Skeletal muscle cell (primary cell): ENCODE measurements at places on chromosomes 1 and 21.

GRCh38 chr1:8858112-8858668 is 20.3 kb downstream of the ENO1 start:
- peak; percentile 59 for DNase-seq

DNA sequence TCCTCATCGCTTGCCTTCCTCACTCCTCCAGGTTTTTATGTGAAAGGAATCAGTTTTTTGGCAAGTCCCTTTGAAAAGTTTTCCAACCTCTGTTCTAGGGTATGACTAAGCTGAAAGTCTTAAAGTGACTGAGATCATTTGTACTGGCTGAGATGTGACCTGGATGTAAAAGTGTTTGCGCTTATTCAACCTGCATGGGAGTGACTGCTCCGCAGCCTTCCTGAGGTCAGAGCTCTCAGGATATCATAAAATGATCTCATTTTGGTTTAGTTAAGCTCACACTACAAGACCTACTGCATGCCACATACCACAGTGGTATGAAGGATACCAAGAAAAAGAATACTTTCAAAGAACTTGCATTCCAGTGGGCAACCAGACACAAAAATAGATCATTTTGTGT is 29.8 kb upstream of the TADA1 start:
- peak; percentile 41 for DNase-seq

GRCh38 chr1:224383218-224383617 is 26.5 kb downstream of the CNIH4 start:
- DNase-seq = no peak

DNA sequence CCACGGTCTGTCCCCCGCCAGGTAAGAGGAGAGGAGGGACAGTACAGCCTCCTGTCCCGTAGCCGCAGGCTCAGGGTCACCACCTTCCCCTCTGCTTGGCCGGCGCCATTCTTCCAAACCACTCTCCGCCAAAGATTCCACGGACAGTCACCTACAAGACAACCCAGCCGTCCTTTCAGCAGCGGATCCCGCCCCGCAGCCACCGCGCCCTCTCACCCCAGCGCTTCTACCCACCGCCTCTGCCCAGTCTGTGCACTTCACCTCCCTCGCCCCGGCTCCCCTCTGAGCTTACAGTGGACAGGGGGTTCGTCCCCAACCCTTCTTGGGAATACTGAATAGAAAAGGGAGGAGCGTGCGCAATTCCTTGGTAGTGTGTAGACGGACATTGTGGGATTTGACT is 319.6 kb downstream of the FAM72C start:
- no peak for DNase-seq

DNA sequence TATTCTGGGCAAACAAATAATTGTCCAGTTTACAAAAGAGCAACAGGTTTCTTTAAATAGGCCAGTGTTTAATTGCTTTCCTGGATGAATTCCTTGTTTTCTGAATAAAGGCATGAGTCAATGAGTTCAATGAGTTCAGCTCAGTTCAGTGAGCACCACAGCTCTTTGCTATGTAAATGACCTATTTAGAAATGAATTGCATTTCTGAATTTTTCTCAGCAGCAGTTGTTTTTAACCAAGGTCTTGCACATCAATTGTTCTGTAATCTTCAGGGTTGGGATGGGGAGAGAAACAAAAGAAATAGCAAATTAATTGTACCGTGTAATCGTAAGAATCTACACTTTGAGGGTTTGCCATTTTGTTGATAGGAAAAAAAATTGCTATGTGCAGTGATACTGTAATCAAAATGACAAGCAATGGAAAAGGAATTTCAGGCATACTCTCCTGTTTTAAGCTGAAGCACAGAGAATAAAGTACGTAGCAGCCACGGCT is 45.7 kb downstream of the MIS18A start:
- DNase-seq = no peak

GRCh38 chr1:191260056-191260455 is 782.4 kb upstream of the BRINP3 start:
- DNase-seq = no peak

GRCh38 chr1:31639543-31639942 is 5.1 kb downstream of the PEF1 start:
- DNase-seq = peak; percentile 49

DNA sequence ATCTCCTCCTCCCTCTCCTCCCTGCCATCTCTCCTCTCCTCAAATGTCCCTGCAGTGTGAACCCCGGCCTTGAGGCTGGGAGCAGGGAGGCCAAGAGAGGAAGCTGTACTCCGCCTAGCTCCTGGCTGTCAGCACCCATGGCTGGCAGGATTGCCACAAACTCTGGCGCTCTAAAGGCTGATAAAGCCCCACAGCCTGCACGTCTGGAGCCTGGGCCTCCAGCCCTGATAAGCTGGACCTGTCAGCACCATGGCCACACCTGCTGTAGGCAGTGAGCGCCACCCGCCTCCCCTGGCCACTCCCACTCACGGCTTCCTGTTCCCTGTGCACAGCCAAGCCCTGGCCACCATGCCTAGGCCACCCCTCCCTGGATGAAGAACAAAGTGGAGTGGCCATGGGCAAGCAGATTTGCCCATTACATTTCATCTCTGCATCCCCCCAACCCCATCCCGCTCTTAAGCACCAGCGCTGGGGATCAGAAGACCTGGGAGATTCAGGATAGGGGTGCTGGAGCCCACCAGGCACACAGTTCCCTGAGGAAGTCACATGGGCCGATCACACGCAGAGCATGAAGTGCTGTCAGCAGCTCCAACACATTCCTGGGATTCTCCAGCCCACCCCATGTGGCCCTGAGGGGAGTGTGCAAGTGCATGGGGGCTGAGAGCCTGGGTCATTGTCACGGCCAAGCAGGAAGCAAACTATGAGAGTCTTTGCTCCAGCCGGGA is 24.2 kb upstream of the NPPB start:
- no peak for DNase-seq

DNA sequence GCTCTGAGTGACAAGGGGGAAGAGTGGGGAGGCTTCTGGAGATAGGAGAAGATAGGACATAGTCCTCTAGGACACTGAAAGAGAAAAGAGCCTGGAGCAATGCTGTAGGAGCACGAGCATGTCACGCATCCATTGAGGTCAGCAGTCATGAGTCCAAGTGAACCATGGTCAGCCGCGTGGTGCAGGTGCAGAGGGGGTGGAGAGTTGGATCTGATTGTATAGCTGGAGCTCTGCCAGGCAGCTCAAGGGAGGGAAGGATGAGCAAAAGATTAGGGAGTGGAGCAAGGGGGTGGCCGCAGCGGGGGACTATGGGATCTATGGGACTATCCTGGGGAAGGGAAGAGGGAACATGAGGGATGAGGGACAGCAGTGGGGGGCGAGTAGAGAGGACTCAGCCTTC is 14.0 kb downstream of the PADI1 start:
- no peak for DNase-seq

DNA sequence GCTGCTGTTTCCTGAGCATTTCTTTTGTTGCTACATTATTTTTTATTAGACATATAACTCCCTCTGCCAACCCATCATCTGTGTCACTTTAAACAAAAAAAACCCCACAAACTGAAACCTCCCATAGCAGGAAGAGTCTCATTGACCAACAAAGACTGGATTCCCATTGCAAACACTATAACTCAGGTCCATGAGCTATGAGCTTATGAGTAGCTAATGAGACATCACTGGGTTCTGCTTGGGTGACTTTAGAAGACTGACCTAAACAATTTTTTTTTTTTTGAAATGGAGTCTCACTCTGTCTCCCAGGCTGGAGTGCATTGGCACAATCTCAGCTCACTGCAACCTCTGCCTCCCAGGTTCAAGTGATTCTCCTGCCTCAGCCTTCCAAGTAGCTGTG is 212.8 kb downstream of the LTN1 start:
- DNase-seq = no peak

GRCh38 chr1:93993731-93994130 is 84.5 kb upstream of the GCLM start:
- no peak for DNase-seq

DNA sequence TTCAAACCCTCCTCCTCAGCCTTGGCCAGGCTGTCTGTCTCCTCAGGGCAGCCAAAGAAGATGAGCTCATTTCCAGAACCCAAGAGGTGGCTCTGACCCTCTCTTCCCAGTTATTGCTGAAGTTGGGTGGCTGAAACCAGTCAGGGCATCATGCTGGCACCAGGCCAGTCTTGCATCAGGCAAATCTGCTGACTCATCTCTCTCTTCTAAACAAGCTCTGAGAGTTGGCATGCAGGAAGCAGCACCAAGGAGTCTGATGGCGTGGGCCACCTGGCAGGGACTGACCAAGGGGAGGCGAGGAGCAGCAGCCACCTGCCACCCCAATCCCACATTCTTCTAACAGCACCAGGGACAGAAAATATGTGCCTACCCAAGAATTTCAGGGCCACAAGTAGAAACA is 104.8 kb upstream of the ATP1A1 start:
- DNase-seq = no peak

- no peak for DNase-seq
These were observed 442.9 kb downstream of the PTPRC start for GRCh38 chr1:199081739-199082138.

DNA sequence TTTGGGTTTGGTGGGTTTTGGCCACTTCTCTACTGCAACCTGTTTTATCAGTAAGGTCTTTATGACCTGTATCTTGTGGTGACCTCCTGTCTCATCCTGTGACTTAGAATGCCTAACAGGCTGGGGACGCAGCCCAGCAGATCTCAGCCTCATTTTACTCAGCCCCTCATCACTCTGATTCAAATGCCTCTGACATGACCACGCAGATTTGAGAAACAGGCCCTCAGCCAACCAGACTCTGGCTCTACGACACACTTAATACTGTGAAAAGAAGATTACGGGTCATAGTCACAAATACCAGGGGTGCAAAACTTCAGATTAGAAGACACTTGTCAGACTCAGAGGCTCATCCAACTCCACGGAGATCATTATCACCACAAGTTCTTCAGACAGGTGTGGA is 28.3 kb upstream of the KIF26B start:
- no peak for DNase-seq

DNA sequence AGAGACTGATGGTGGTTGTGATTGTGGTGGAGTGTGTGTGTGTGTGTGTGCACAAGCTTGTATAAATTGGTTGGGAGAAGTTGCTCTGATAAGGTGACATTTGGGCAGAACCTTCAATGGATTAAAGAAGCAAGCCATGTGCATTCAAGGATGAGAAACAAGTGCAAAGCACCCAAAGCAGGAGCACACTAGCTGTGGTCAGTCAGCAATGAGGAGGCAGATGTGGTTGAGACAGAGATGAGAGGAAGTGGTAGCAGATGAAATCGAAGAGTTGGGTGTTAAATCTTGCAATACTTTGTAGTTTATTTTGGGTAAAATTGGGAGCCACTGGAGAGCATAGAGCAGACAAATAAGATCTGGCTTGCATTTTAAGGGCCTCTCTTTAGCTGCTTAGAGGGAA is 4.4 kb upstream of the PGBD5 start:
- no peak for DNase-seq

GRCh38 chr1:161229896-161230295 is 4.0 kb downstream of the TOMM40L start:
- no peak for DNase-seq

GRCh38 chr1:148318904-148319242 is 164.2 kb downstream of the PPIAL4G start:
- no peak for DNase-seq

GRCh38 chr1:147781056-147781471 is 20.7 kb upstream of the GJA5 start:
- DNase-seq = no peak

GRCh38 chr1:51304360-51304759 is 26.0 kb downstream of the TTC39A start:
- DNase-seq = no peak

DNA sequence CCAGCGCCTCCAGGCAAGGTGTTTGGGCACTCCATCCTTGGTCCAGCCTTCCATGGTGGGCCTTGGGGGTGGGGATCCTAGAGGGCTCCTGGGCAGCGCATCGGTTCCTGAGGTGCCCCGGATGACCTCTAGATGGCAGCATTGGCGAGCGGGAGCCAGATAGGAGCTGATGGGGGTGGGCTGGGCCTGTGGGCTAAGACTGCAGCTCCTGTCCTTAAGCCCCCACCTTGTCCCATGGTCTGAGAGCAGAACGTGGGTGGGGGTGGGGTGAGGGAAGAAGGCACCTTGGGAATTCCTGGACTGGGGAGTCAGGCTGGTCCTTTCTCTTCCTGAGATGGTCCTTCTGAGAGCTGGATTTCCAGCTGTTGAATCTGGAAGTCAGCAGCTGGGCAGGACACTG is 93.4 kb upstream of the CSF3R start:
- DNase-seq = no peak

GRCh38 chr1:201630582-201630981 is 91.7 kb downstream of the NAV1 start:
- no peak for DNase-seq

GRCh38 chr1:222552882-222553281 is 5.0 kb upstream of the HHIPL2 start:
- DNase-seq = no peak

GRCh38 chr21:33949516-33950430 is 34.2 kb upstream of the ATP5PO start:
- DNase-seq = no peak

DNA sequence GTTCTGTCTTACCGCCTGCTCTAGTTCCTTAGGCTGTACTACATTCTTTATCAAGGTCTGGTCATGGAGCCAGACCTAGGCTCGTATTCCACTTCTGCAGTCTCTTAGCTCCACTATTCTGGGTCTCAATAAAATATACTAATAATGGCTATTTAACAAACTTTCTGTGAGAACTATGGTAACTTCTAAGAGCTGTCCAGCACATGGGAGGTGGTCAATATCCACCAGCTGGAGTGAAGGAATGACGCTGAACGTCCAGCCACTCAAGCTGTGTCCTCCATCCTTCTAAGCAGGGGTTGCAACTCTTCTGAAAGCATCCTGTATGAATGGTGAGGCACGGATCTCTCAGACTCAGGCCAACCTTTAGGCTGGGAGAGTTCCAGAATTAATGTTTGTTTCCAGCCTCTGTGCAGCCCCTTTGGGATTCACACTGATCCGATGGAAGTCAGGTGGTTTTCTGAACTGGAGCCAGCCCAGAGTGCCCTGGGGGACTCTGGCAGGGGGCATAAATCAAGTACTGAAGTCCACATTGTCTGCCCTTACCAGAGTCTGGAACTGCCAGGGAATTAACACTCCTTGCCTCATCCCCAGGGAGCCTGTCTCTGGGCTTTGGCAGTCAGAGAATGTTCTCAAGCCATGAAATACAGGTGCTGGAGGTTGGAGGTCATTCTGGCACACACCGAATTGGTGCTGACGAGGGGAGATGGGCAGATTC is 57.4 kb downstream of the BRINP2 start:
- DNase-seq = no peak

- DNase-seq = no peak
These were observed 117.1 kb downstream of the FOXD2 start for GRCh38 chr1:47554901-47555300.
